ENCODE measurements at places on chromosomes 3 and 15. TPM values are rescaled to one million over a fixed set of nuclear protein-coding genes. Genes with fewer than 3 reads are reported as not detected.

DNA sequence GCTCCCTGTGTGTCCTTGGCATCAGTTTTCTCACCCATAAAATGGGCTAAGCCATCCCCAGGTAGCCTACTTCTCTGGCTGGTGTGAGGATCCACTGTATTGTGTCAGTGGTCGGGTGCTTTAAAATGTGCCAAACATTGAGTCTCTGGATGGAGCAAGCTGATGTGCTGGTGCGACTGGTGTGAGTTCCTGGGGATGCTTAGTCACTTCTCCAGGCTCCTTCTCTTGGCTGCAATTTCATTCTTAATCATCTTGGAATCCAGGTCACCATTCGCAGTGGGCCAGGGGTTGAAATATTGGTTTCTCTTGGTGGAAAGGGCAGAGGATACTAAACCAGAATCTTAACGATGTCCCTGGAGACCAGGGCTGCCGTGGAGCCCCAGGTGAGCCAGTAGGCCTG lies 29.3 kb downstream of the SCN5A start:
- no peak for DNase-seq
- H3K4me3 ChIP-seq: no peak overlapping the region
- no peak overlapping the region for H3K27ac ChIP-seq
- no peaks in the 10 kb centered on the region for H3K4me1 ChIP-seq
- H3K36me3 ChIP-seq: no peaks in the 10 kb centered on the region
- peaks cover 6% of the 10 kb centered on the region for H3K27me3 ChIP-seq

The CRYGS gene
- 2.1 TPM for total RNA-seq

- H3K4me1 ChIP-seq: no peaks in the 10 kb centered on the region
- H3K27ac ChIP-seq: no peak overlapping the region
- H3K4me3 ChIP-seq: no peak overlapping the region
- no peaks in the 10 kb centered on the region for H3K27me3 ChIP-seq
- DNase-seq: no peak
Measured at GRCh38 chr3:44962621-44963393, 13.2 kb downstream of the ZDHHC3 start.

- no peaks in the 10 kb centered on the region for H3K27me3 ChIP-seq
- no peaks in the 10 kb centered on the region for H3K4me1 ChIP-seq
- DNase-seq: no peak
- H3K4me3 ChIP-seq: no peak overlapping the region
- no peaks in the 10 kb centered on the region for H3K36me3 ChIP-seq
Measured at GRCh38 chr3:61740494-61740893, 179.1 kb downstream of the PTPRG start.

The MAP6D1 gene
- total RNA-seq: 0.62 TPM
